NCI-H2107 (cell line): ENCODE measurements at places on chromosomes 16 and 17.

GRCh38 chr17:76671123-76671911 lies 27.8 kb upstream of the ST6GALNAC1 start:
- peak; percentile 93 for DNase-seq

DNA sequence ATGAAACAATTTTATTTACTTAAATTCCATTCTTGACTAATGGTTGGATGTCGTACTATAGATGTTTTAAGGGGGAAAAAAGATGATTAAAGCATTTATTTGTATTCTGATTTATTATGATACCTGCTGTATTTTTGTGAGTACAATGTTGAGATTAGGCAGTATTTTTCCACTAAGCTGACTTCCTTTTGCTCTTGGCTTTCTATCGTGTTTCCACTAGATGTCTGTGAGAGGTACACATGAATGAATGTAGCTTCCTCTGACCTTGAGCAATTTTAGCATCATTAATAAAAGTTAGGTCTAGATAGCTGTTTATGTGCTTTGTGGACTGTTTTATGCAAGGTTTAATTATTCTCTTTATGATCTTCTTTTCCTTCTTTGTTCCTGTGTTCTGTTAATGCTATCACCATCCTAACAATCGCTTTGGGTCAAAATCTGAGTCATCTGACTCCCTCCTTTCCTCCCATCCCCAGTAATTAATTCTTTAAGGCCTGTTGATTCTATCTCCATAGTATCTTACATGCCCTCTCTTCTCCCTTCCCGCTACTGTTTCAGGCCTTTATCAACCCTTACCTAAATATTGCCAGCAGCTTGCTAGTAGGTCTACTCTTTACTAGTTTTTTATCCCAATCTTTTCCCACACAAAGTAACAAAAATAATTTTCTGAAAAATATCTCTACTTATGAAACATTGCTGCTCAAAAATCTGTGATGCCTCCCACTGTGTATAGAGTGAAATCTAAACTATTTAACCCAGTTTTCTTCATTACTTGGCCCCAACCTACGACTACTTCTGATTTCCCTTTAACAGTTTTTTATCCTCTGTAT lies 76.0 kb downstream of the VMP1 start:
- DNase-seq = no peak

DNA sequence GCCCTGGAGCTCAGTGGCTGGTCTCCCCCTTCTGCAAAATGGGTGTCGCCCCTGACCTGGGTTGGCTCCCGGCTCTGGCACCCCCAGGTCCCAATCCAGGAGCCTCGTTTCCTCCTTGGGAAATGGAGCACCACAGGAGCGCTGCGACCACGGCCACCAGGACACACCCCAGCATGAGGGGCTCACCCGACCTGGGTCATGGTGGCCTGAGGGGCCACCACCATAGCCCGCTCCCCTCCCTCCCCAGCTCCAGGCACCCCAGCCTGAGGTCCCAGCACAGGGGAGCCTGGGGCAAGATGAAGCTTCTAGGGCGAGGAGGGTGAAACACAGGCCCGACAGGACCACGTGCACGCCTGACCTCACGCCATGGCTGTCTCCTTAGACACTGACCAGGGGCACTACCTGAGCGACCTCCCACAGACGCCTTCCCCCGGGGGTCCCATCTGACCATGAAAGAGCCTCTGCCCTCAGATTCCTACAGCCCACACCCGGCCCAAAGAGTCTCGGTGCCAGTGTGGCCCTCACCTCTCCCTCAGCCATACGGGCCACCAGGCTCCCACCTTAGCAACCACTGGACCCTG lies 11.8 kb downstream of the BCAR1 start:
- DNase-seq = no peak

GRCh38 chr17:19386051-19386929 lies 700 bp downstream of the MFAP4 start:
- no peak for DNase-seq

DNA sequence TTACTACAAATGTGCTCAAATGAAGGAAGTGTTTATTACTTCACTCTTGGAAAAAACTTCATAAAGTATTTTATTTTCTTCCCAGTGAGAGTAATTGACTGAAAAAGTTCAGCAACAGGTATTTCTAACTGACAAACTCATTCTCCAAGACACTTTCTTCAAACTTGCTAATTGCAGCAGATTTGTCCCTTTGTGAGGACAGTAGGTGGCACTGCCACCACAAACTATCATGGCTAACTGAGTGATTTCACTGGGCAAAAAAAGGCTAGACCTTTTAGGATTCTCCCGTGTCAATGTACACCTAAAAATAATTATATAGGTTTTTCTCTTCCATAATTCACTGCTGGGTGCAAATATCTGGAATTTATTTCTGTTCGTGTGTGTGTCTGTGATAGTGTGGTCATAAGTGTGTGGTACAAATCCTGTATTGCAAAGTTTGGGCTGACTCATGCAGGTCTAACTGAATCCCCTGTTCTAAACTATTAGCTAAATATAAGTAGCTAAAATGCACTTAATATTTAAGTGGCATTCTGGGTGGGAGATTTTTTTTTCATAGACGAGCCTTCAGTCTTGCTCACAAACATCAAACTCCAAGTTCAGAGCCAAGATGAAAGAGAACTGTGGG lies 3.9 kb downstream of the HS3ST3A1 start:
- DNase-seq = no peak

- DNase-seq = no peak
These were observed 6.0 kb downstream of the MYO1D start for GRCh38 chr17:32870969-32871368.
